ENCODE measurements at places on chromosomes 5 and 9.

DNA sequence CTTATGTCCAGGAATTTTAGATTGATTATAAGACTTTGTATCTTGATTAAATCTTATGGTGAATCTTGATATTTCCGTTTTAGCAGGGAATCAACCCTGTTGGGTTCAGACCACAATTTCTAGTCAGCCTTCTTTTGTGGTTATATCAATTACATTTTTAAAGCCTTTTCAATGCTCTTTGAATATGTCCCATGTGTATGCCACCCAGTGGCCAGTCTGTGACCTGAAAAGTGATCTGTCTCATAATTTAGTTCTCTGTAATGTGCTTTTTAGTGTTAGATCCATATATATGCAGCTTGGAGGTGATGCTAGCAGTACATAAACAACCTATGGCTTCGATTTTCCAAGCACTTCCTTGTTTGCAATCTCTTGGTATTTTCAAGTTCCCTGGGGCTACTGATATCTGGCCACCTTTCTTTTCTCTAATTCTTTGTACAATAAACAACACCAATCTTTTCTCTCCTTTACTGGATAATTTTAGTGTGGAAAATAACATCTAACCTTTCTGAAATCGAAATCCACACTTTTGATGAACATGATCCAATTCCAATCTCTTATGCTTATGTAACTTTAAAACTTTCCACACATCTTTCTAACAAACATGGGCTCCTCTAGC is 28.8 kb downstream of the PDE8B start:
- DNase-seq = no peak

- DNase-seq = no peak
Measured at GRCh38 chr5:23742701-23743100, 235.3 kb downstream of the PRDM9 start.

DNA sequence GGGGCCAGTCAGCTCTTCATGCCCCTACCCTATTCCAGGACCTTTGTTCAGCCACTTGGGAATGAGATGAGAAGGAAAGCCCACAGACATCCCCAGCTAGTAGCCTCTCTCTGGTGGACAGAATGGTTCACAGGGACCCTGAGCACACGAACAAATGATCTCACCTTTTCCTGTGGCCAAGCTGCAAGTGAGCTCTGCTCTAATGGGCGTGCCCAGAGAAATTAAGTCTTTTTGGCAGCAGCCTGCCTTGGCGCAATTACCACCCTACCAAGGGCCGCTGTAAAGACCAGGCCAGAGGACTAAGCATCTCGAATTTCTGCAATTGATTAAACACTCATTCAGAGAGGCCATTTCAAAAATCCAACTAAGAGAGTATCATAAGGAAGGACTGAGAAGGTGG is 56.0 kb downstream of the WHRN start:
- DNase-seq = no peak

- no peak for DNase-seq
Measured at GRCh38 chr9:16192403-16193017, 639.7 kb downstream of the CCDC171 start.

GRCh38 chr5:76125888-76126287 is 42.7 kb downstream of the SV2C start:
- no peak for DNase-seq

DNA sequence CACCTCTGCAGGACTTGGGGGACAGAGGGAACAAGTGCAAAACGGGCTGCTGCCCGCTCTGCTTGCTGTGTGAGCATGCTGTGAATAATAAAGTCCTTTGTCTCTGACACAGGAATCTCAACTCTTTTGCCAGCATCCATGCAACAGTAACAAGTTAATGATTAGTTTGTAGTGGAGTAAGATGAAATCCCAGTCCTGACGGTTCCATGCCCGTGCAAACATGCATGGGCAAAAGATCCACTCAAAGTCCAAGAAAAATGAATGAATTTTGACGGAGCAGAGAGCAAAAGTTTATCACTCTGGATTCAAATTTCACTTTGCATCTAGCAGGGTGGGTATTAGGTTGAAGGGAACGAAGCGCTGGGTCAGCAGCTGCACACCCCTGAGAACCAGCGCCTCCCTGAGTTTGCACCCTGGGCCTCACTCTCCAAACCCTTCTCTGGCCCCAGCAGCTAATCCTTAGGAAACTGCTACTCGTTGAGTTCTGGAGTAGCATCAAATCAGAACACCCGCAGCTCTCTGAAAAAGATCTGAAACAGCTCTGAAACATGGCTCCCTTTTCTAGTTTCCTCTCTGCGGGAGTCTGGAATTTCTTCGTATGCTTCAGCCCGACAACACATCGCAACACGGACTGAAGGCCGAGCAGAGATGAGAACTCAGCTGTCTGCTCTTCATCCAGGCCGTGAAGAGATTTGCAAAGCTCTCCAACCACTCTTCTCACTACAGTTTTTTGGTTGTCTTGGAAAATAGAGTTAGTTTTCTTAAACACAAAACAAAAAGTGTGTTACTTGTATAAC is 45.6 kb upstream of the RUFY1 start:
- no peak for DNase-seq

- no peak for DNase-seq
Measured at GRCh38 chr5:108122702-108123101, 259.2 kb downstream of the FBXL17 start.

- DNase-seq = no peak
Measured at GRCh38 chr5:151847871-151848270, 76.1 kb downstream of the G3BP1 start.

DNA sequence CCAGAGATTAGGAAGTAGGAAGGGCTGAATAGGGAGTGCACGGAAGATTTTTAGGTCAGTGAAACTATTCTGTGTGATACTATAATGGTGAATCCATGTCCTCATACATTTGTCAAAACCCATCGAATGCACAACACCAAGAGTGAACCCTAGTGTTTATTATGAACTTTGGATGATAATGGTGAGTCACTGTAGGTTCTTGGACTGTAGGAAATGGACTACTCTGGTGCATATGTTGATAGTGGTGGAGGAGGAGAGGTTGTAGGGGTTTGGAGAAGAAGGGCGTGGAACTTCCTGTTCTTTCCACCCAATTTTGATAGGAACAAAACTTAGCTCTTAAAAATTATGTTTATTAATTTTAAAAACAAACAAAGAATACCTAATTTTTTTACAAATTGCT is 14.3 kb downstream of the CTSL start:
- no peak for DNase-seq

DNA sequence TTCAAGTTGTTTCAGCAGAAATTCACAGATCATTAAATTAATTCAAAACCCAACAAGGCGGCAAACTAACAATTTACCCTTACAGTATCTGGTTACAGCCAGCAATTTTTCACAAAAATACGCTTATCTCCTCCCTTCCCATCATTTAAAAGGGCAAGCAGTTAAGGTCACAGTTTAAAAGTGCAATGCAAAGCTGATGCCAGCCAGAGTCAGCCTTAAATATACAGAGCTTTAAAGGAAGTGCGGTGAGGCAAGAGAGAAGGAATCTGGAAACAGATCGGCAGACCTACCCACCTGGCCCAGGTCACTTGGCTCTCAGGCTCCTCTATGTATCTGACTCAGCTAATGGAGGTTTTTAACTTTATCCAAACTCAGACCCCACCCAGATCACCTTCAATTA is 31.0 kb downstream of the EPB41L4A start:
- DNase-seq = no peak

DNA sequence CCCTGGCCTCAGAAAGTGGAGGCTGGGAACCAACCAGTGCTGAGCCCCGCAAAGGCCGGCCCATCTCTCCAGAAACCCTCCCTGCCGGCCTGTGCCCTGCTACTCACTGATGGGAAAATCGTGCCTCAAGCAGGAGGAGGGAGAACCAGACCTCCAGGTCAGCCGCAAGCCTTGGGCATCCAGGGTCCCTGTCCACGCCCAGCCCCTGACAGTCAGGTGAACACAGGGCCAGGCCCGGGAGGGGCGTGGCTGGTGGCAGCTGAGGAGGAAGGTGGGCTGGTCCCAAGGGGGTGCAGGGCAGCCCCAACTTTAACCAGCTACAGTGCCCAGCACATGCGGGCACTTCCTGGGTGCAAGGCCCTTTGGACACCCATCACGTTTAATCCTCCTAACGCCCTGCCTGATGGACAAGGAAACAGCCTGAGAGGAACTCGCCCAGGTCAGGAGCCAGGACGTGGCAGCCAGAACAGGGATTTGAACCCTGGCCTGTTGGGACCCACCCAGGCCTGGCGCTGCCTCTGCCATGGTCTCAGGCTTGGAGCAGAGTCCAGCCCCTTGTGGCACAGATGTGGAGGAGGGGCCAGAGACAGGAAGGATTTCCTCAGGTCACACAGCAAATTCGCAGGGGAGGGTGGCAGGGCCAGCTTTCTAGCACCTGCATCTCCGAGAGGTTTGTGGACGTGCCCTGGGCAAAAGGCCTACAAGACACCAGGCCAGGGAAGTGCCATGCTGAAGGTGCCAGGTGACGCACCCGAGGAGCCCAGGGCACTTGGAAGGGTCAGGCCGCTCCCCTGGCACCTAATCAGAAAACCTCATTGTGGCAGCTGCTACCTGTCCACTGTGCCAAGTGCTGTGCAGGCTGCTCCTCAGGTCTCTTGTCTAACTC is 4.5 kb downstream of the RALGDS start:
- no peak for DNase-seq

DNA sequence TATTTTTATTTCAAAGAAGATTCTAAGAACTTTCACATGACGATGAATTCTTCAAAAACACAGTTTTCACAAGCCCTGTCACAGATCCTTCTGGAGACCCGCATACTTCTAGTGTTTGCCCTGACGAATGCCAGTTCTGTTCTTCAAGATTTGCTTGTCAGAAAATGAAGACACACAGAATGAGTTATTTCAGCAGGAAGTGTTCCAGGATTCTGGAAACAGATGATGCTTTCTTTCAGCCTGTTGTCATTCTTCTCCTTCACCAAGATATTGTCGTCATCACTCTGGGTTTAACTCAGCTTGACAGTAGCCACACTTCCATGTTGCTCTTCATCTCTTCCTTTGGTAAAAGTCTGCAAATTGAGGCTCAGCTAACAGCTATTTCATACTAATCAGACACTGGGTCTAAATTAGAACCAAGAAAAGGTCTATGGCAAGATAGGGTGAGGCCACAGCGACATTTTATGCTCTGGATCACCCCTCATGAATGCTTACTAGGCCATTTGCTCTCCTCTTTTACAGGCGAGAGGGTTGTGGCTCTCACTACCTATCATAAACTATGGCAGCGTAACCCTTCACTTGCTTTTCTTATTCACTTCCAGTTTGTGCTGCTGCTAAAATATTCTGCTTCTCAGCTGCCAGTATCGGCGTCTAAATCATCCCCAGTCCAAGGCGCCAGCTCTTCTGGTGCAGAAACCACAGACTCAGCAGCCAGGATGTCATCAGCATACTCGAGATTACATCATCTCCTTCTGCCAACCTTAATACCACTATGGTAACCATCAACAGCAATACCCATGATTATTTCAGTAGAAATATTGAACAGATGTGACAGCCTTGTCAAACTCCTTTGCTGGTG is 159.6 kb upstream of the TBCA start:
- DNase-seq = no peak

GRCh38 chr9:19492775-19493173 is 84.0 kb downstream of the ACER2 start:
- no peak for DNase-seq

- no peak for DNase-seq
Measured at GRCh38 chr9:136527721-136528710, 17.8 kb downstream of the NOTCH1 start.

- no peak for DNase-seq
Measured at GRCh38 chr5:128254789-128255188, 171.2 kb downstream of the SLC12A2 start.

DNA sequence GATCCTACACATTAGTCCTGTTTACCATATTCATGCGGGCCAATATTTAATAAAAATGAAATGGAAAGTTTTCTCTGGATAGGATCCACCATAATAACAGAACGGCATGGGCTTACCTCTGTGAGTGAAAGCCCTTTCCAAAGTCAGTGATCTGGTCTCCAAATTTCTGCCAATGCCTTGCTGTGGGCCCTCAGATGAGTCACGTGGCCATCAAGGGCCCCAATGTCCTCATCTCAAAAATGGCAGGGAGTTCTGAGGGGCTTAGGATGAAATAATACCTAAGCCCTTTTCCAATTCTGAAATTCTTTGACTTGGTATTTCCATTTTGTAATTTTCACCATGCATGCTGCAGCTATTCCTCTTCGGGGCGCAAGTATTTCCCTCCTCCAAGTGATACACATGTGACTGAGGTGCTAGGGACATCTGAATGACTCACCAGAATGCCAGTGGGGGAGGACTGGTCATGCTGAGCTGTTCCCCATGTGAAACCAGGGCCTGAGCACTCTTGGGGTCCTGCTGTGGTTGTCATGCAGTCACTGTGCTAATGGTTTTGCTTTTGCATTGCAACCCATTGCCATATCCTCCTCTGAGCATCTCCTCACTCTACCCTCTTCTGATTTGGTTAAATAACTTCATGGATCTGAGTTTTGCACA is 35.0 kb downstream of the ITK start:
- DNase-seq = no peak
